Stimulated activated CD4-positive, alpha-beta T cell treated with anti-CD3 and anti-CD28 coated beads, Interleukin-1b, Interleukin-23, amount 100 ng/mL, for 1 hour (primary cell): ENCODE measurements at places on chromosomes 2 and 18.

GRCh38 chr2:165245081-165245793 lies 6.0 kb downstream of the SCN2A start:
- no peak for DNase-seq

GRCh38 chr18:48575658-48576456 lies 37.0 kb downstream of the CTIF start:
- DNase-seq: no peak

DNA sequence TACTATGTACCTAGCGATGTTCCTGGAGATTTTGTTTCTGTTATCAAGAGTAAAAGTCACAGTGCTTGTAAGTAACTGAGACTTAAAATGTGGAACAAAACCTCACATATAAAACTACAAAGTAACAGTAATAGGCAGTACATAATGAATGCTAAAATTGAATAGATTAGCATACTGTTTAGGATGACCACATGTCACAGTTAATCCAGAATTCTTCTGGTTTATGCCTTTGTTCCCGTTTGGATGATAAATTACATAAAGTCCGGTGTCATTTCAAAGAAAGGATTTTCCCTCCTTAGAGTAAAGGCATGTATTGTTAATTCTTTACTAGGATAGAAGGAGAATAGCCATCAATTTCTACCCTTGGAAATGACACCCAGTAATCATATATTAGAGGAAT lies 56.1 kb downstream of the RBM43 start:
- no peak for DNase-seq

GRCh38 chr2:168992026-168992425 lies 39.1 kb downstream of the ABCB11 start:
- DNase-seq: no peak

- no peak for DNase-seq
Observed at GRCh38 chr2:23953625-23954024, 13.4 kb downstream of the UBXN2A start.

DNA sequence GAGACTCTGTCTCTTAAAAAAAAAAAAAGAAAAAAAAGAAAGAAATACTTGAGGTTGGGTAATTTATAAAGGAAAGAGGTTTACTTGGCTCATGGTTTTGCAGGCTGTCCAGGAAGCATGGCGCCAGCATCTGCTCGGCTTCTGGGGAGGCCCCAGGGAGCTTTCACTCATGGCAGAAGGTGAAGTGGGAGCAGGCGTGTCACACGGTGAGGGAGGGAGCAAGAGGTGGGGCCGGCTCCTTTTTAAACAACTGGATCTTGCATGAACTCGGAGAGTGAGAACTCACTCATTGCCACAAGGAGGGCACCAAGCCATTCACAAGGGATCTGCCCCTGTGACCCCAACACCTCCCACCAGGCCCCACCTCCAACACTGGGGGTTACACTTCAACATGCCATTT lies 30.6 kb downstream of the CYP26B1 start:
- DNase-seq: no peak

DNA sequence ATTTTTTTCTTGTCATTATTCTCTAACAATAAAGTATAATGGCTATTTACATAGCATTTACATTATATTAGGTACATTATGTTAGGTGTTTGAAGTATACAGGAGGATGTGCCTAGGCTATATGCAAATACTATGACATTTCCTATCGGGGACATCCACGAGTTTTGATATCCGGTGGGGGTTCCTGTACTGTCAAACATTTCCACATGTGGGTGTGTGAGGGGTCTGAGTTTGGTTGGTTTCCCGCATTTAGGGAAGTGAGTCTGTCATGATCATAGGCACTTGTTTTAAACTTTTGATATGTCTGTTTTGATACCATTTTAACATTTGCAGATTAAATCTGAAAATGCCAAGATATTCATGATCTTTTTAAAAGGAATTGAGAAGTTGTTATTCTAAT lies 76.0 kb downstream of the CEP192 start:
- DNase-seq: no peak

- no peak for DNase-seq
Observed at GRCh38 chr2:44136252-44136651, 32.4 kb upstream of the PPM1B start.

DNA sequence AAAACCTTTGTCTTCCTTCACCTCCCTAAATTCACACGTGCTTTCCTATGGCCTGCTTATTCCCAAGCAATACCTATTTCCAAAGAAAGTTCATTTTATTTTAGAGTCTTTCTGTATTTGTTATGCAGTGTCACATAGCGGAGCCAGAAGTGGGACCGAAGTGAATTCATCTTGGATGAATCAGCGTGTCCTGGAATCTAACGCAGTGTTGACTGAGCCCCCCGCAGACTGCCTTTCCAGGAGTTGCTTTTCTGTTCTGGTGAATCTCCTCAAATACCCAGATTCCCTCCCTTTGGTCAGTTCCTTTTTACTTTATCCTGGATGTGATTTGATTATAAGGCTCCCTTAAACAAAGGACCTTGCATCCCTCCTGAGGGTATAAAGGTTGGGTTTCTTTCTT lies 10.8 kb downstream of the ALPP start:
- no peak for DNase-seq

- DNase-seq: no peak
Observed at GRCh38 chr2:105384216-105384615, 14.6 kb downstream of the FHL2 start.

DNA sequence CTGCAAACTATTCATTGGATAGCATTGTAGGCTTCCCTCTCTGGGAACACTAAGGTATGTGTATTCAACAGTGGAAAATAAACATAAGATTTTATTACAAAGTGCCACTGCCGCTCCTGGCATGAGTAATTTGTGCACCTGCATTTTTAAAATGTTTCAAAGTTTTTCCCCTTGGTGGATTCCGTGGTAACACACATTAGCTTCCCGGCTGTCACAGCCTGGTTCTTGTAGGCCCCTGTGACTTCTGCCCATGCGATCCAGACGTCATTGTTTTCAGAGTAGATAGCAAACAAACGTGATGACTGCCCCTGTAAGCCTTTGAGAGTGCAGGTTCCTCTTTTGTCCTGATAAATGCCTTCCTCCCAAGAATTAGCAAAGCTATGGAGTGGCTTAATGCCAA lies 421.0 kb downstream of the ZNF521 start:
- DNase-seq: no peak

- no peak for DNase-seq
Observed at GRCh38 chr2:220513573-220514288, 886.3 kb downstream of the SLC4A3 start.

DNA sequence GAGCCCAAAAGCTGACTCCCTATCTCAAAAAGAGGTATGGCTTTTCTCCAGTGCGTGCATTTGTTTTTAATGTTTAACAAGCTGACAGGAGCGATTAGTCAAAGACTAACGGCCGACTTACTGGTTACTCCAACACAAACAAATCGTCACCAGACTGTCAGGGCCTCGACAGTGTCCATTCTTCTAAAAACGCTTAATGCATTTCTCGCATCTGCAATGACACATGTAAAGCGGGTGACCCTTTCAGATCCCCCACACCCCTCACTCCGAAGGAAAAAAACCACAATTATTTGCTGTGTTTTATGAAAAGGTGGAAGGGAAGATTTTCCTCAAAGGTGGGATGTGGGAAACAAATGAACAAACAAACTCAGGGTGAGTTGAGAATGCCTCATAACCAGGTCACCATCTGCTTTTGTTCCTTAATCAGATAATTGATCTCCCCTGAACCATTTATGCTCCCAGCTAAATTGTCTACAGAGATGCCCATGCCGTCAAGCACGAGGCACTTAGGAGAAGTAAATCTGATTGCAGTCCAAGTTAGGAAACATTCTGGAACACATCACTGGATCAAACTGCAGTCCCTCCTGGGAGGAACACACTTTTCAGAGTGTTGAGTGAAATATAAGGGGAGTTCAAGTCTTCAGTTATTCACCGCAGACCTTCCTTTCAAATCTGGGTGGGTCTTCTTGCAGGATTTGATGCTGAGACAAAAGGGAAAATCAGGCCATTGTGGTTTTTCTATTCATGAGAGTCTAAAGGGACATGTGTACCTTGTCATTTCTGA lies 340.8 kb downstream of the CMPK2 start:
- no peak for DNase-seq

DNA sequence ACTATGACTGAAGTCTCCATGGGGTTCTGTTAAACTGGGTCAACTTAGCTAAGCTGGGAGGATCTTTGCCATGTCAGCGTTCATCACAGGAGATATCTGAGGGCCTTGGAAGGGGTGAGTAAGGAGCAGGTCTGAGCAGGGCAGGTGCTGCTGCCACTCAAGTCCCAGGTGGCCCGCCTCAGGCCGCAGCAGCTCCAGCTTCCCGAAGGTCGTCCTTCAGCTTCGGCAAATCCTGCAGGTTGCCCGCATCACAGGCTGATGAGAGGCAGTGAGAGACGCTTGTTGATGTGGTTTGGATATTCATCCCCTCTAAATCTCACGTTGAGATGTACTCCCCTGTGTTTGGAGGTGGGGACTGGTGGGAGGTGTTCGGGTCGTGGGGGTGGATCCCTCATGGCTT lies 166.6 kb downstream of the VAPA start:
- no peak for DNase-seq

DNA sequence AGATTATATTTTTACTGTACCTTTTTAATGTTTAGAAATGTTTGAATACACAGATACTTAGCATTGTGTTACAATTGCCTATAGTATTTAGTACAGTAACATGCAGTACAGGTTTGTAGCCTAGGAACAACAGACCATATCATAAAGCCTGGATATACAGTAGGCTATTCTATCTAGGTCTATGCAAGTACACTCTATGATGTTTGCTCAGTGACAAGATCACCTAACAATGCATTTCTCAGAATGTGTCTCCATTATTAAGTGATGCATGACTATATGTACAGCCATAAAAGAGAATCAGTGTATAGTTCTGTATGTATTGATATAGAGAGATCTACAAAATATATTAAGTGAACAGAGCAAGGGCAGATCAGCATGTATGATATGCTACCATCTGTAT lies 616.4 kb downstream of the XIRP2 start:
- no peak for DNase-seq

GRCh38 chr2:162697111-162697510 lies 141.5 kb downstream of the KCNH7 start:
- no peak for DNase-seq

GRCh38 chr2:96153991-96154431 lies 8.8 kb upstream of the DUSP2 start:
- DNase-seq: no peak

- no peak for DNase-seq
Observed at GRCh38 chr2:144466637-144467036, 53.3 kb downstream of the ZEB2 start.

- no peak for DNase-seq
Observed at GRCh38 chr2:26542194-26542455, 64.2 kb upstream of the OTOF start.

GRCh38 chr2:226184940-226185615 lies 614.5 kb downstream of the IRS1 start:
- DNase-seq: no peak

GRCh38 chr2:147440734-147441133 lies 404.1 kb upstream of the ACVR2A start:
- DNase-seq: no peak

GRCh38 chr2:239245872-239246721 lies 154.7 kb downstream of the HDAC4 start:
- no peak for DNase-seq

DNA sequence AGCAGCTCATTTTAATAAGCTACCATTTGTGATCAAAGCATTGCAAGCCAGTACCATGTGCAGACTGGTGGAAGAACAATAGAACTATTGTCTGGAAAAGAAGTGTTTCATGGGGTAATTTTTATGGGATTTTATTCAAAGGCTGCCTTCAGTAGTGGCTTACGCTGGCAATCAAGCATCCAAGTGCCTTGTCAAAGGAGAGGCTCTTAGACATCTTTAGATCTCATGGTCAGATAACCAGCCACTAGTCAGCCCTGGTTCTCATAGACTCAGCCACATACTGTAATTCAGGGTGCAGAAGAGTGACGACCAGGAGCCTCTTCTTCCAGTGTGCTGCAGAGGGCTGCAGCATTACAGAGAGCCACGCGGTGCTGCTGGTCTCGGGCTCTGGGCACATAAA lies 98.5 kb upstream of the NOSTRIN start:
- no peak for DNase-seq

- no peak for DNase-seq
Observed at GRCh38 chr2:29921560-29921915, at the start of gene ALK. ALK (minus strand) TSS chr2:29921586; CDS start chr2:29920659, 927 bp downstream.

- DNase-seq: no peak
Observed at GRCh38 chr2:8684540-8684877, 2.7 kb downstream of the ID2 start.
